ENCODE measurements at places on chromosomes 16 and 17.

DNA sequence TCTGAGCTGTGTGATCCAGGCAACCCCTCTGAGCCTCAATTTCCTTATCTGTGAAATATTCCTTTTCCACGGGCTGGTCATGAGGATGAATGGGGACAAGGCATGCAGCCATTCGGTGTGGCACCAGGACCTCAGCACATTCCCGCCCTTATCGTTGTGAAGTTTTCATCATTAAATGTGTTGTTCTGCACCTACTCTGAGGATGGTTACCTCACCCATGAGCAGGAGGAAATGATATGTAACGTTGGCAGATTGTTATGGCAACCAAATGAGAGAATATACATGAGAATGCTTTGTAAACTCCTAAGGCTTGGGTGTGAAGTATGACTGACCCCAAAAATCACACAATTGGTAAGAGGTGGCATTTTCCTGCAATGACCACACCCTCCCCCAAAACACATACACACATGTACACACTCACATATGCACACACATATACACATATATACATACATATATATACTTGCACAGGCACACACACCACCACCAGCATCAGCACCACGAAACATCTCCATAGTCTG lies 39.5 kb downstream of the SMARCE1 start:
- DNase-seq: peak; percentile 91

- DNase-seq: peak; percentile 73
Measured at GRCh38 chr17:48625495-48626244, 488 bp downstream of the HOXB9 start.

DNA sequence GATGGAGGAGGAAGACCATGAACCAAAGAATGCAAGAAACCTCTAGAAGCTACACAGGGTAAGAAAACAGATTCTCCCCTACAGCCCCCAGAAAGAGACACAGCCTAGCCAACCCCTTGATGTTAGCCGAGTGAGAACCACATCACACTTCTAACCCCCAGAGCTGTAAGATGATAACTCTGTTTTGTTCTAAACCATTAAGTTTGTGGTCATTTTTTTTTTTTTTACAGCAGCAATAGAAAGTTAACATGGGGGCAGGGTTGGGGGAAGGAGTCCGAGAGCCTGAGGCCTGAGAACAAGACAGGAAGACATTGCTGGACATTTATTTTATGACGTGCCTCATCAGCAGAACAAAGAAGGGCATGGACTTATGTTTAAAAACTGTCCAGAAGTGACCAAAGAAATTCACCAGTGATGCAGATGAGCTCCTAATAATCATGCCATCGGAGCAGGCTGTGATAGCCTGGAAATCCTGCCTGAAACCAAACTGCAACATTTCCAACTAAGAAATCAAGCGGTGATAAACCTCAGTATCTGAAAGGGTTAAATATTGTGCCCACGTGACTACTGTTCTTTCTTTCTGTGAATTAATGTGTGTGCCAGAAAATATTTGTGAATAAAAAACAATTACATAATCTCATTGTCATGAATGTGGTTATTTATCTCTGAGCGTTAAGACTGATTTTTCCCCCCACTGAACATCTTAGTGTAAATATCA lies 1.1 kb downstream of the ABCA9 start:
- no peak for DNase-seq

DNA sequence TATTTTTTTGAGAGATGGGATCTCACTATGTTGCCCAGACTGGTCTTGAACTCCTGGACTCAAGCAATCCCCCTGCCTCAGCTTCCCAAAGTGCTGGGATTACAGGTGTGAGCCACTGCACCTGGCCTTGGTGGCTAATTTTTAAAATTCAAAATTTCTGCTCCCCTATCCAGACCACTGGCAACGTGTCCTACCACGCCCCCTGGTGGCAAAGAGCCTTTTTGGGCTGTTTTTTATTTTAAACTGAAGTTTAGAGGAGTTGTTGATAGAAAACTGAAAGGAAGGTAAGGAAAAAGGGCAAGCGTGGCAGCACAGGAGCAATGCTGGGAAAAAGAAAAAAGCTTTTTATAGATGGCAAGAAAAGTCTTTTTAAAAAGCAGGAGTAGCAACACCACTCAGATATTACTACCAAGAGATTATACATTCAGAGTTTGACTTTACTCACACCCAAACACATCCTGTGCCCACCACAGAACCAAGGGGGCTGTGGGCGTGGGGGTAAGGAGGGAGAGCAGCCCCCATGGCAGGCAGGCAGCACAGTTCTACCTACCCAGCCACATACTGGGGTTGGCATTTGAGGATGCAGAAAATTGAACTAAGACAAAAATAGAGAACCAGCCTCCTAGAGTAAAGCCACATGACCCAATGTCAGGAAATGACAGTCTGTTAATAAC lies 4.2 kb upstream of the MXRA7 start:
- peak; percentile 85 for DNase-seq

DNA sequence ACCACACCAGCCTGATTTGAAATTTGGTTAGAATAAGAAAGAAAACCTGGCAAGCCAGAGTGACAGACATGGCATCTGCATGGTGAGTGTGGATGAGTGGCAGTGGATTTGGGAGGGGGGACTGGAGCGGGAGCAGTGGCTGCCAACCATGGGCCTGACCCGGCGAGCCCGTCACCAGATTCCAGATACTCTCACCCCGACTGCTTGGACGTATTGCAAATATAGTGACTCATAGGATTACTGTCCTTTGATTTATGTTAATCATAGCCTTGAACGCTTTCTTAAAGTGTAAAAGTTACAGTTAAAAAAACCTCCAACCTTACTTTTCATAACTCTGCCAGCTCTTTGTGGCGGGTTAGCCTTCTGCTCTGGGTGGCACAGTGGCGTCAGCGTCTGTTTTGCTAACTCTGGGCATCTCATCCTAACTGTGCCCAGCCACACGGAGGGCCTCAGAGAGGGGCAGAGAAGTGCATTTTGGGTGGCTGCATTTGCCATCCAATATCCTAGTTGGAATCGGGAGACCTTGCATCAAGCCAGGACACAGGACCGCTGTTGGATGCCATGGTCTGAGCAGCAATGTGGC lies 26.8 kb upstream of the FOXK2 start:
- no peak for DNase-seq

GRCh38 chr17:80712606-80713005 lies 168.0 kb downstream of the RPTOR start:
- DNase-seq: no peak

- DNase-seq: no peak
Measured at GRCh38 chr16:27113341-27113841, 46.7 kb downstream of the C16orf82 start.

DNA sequence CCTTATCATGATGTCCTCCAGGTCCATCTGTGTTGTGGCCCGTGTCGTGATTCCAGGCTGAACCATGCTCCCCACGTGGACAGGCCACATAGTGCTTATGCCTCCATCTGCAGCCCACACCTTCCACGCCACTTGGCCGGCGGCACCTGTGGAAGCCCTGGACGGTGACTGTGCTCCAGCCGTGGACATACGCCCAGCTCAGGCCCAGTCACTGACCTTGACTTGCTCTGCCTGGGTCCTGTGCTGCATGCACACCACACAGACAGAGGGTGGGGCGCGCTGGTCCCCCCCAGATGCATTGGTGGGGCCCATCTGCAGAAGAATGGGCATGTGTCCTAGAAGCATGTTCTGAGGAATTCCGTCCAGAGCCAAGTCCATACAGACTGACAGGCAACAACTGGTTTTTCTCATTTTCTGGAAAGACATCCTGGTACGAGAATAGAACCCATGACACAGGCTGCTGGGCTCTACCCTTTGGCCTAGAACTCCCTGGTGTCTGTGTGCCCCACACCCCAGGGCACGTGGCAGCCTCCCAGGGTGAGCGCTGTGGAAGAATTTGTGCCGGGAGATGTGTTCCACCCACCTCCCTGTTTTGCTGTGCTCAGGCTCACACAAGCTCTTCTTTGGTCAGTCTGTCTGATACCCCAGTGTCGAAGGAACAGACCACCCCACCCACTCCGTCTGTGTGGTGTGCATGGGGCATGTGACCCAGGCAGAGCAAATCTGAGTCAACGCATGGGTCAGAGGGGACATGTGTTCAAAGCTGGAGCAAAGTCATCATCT lies 39.5 kb downstream of the GPT2 start:
- no peak for DNase-seq

GRCh38 chr16:72234387-72234786 lies 62.4 kb upstream of the PMFBP1 start:
- no peak for DNase-seq

- DNase-seq: no peak
Measured at GRCh38 chr16:441447-441846, 16.0 kb downstream of the RAB11FIP3 start.

DNA sequence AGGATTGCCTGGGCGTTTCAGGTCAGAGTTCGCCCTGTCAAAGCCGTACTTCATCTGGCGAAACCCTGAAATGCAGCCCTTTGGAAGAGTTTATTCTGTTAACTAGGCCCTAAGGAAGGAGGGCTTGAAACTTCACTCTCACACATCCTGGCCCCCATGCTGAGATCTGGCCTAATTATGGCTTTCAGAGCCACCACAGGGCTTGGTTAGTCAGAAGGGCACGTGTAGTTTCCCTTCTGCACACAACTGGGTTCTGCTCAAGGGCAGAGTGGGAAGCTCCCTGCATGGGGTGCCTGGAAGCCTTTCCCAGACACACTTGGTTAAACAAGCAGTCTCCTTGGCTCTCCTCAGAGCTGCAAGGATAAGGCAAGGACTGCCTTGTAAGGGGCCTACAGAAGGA lies 397.3 kb downstream of the SHISA9 start:
- no peak for DNase-seq

- no peak for DNase-seq
Measured at GRCh38 chr16:11160676-11161115, 95.3 kb downstream of the SOCS1 start.

- DNase-seq: no peak
Measured at GRCh38 chr17:12613566-12613965, 52.1 kb upstream of the MYOCD start.

- no peak for DNase-seq
Measured at GRCh38 chr17:76078860-76079534, at the start of gene ZACN. TSS of gene ZACN (plus strand) at chr17:76079182. CDS start at chr17:76079265, 83 bp downstream.

DNA sequence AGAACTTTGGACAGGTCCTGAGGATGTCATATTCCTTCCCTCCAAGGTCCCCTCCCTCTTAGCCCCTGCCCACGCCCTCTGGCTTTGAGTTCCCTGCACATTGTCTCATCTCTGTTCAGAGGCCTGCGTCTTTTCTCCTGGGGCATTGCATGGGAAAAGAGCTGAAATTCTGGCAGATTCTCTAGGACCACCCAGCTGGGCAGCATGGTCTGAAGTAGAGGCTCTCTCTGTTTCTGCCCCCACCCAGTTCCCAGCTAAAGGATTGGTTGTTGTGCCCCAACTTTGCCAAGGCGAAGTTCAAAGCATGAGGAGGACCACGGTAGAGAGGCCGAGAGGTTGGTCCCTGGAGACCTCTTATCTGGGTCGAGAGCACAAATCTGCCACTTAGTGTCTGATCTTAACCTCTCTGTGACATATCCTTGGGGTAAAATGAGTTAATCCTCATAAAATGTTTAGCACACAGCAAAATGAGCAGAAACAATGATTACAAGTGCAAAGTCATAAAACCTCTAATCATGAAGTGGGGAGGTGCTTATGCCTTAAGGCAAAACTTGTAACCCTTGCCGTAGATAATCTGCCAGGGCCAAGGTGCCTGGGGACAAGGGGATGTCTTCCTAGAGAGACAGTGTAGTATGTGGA lies 2.4 kb downstream of the ABAT start:
- DNase-seq: no peak

DNA sequence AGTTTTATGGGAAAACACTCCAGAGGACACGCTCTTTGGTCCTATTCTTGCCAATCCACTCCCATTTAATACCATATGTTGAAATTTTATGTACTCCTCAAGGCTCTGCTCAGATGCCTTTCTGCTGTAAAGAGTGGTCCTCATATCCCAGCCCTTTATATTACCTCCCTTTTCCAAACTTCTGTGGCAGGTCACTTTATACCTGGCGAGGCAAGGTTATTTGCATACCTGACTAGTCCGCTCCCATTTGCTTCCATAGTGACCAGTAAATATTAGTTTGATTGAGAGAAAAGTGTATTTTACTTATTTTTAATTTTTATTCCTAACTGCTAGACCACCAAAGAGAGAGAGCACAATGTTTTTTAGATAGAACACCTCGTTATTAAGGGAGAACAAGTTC lies 17.3 kb downstream of the KRT12 start:
- no peak for DNase-seq

DNA sequence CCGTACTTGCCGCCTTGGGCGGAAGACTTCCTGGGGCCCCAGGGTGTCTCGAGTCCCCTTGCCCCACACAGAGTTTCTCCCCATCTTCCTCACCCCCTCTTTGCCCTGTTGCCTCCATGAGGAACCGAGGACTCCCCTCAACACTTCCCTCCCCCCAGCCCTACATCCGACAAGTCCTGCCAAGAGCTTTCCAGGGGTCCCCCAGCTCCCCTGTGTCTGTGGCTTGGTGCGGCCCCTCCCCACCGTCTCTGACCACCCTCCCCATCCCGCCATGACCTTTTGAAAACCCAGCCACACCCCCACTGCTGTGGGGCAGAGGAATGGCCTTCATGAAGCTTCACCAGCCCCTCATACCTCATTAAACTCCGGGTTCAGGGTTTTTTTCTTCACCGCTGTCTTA lies 11.4 kb downstream of the SCGB1C2 start:
- no peak for DNase-seq

GRCh38 chr17:69423450-69423849 lies 9.0 kb downstream of the MAP2K6 start:
- DNase-seq: peak; percentile 14

DNA sequence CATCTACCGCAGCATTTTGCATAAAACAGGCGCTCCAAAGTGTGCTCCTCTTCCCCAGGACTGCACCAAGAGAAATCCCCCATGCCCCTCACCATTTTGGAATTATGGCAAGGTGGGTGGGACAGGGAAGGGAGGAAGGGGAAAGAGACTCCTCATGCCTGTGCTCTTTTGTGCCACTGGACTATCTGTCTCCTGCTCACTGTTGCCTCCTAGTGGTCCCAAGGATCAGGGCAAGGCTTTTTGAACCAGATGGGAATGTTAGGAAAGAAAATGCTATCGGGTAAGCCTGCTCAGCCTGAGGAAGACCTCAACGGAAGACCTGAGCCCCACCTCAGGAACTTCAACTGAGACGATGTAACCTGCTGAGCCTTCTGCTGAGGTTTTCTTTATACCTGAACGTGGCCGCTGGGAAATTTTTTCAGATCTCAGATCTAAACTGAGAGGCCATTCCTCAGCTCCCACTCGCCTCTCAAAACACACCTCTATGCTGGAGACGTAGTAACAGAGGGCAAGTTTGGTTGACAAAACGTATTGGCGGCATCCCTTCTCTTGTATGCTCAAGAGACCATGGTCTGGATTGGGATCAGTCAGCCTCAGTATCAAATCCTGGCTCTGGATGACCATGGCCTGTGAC lies 58.3 kb downstream of the SPACA3 start:
- peak; percentile 28 for DNase-seq
